ENCODE measurements at places on chromosomes 3 and 15.

DNA sequence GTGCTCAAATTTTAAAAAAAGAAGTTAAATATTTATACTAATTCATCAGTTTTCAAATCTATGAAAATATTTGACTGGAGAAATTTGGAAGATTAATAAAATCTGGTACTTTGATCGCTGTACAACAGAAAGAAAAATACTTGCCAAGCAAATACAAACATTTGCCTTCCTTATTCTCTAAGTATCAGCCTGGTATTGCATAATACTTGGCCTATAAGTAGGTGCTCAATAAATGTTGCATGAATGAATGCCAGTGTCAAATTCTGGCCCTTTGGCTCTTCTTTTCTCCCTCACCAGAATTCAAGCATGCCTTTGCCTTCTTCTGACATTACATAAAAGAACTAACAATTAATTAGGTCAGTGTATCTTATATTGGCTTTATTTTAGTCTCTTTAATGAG lies 601.7 kb upstream of the GBE1 start:
- DNase-seq, result no peak

- no peak for DNase-seq
These were observed 557.2 kb upstream of the TBL1XR1 start for GRCh38 chr3:177754508-177754921.

- DNase-seq, result no peak
These were observed 12.2 kb downstream of the GBE1 start for GRCh38 chr3:81749265-81749664.

DNA sequence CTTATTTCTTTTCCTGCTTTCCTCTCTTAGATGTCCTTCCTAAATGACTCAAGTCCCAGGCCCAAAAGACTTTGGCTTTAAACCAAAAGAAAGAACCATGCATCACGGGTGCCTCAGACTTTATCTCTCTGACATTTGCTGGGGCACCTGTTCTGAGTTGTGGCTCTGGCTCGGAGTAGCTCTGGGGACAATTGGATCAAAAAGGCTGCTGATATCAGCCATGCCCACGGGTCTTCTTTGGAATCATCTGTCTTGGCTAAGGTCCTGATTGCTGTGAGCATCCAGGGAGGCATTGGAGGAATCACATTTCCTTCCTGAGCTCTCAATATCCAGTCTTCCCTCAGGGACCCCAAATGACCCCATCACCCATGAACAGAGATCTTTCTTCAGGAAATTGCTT lies 59.9 kb downstream of the CLSTN2 start:
- DNase-seq, result no peak

DNA sequence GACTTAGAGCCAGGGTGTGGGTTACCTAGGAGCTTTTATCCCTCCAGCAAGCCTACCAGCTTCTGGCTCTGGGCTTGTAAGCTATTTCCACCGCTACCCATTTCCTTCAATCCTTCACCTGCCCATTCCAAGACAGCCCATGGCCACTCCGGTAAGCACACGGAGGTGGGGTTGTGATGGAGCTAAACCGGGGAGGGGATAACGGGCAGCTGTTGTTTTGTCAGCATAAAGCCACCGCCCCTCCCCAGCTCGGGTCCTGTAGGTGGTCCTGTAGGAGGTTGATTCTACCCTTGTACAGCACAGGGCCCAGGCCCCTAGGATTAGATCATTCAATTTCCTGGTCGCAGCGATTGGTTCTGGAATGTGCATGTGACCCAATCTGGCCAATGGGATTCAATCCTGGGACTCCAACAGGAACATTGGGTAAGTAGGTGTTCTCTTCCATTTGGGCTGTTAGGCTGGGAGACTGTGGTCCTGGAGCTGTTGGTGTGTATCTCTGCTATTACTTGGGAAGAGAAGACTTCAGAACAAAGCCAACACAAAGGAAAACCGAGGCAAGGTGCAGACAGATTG lies 150.6 kb downstream of the RAB11A start:
- no peak for DNase-seq

- DNase-seq, result no peak
These were observed 48.0 kb upstream of the APEH start for GRCh38 chr3:49626101-49626581.

DNA sequence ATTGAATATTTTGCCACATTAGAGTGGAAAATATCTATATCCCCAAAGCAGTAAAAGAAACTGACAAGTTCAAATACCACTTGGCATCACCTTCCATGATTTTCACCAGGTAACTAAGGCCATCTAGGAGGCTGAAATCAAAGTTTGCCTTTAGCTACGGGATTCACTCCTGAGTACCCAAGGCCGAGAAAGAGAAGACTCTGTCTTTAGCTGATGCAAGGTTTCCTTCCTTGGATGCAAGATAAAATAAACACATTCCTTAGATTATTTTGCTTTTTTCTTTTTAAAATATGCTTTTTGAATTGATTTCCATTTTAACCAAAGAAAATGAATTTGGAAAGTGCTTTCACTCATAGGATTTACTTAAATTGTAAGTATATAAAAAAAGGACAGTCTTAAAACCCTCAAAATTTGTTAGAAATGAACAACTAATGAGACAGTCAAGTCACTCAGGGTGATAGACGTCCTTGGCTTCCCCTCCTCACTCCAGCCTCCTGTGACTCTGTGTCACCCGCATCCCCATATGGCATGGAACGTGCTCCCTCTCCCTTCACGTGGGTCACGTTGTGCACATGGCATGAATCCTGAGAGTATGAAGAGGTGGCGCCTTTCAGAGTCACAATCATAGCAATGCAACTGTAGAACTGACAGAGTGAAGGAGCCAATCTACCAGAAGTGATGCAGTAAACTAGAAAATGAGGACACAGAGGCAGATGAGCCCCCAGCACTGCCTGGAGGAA lies 148.4 kb downstream of the RTP4 start:
- DNase-seq, result no peak

GRCh38 chr15:60362321-60363086 lies 35.3 kb downstream of the ANXA2 start:
- no peak for DNase-seq

- no peak for DNase-seq
These were observed 9.7 kb downstream of the NEIL1 start for GRCh38 chr15:75356517-75356916.

GRCh38 chr3:48750856-48751255 lies 33.8 kb upstream of the IP6K2 start:
- no peak for DNase-seq

GRCh38 chr3:128330214-128330842 lies 136.4 kb downstream of the DNAJB8 start:
- DNase-seq, result no peak

DNA sequence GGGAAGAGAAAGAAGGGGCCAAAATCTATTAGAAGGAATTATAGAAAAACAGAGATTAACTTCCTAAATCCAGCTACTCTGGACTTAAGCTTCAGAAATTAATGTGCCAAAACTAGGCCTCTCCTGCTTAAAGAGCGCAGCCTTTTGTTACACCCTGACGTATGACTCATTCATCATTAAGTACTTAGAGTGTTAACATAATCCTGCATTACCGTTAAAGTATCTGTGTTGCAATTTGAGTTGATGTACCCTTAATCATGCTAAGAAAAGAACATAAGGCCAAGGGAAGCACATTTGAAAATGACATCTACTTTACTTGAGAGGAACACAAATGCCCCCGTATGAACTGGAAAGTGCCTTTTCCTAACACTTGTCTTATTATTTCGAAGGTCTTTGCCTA lies 7.9 kb downstream of the HTR3D start:
- no peak for DNase-seq
